ENCODE measurements at places on chromosomes 3 and 15.

DNA sequence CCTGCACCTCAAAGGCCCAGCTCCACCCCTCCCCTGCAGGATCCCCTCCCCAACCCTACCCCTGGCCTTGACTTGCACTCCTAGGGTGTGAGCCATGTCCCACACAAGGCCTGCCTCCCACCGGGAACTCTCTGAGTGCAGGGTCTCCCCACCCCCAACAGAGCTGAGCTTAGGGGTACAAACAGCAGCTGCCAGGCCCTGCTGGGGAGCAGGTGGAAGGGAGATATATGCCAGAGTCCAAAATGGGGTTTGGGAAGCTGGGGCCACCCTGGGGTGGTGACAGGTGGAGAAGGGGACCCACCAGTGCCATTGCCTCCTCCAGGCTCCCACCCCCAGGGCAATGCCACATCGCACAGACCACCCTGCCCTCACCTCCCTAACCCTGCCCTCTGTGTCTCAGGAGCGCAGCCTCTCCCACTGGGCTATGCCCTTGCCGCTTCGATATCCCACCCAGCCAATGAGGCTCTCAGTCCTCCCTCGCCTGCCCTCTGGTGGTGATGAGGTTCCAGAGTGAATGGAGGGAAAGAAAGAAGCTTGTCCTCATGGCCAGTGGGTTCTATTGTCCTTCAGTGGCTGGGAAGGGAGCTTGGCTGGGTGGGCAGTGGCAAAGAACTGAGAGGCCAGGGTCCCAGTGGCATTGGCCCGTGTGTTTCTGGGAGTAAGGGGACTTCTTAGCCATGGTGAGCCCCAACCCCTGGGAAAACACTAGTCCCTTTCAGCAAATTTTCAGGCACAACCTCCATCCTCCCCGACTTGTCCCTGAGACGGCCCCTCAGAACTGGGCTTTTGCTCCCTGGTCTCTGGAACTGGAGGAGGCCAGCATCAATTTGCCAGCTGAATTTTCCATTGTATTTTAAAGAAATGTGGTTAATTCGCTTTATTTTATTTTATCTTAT is 46.8 kb downstream of the CYP11A1 start:
- DNase-seq, result no peak

- no peak for DNase-seq
Observed at GRCh38 chr15:33473714-33474113, 162.9 kb downstream of the RYR3 start.

DNA sequence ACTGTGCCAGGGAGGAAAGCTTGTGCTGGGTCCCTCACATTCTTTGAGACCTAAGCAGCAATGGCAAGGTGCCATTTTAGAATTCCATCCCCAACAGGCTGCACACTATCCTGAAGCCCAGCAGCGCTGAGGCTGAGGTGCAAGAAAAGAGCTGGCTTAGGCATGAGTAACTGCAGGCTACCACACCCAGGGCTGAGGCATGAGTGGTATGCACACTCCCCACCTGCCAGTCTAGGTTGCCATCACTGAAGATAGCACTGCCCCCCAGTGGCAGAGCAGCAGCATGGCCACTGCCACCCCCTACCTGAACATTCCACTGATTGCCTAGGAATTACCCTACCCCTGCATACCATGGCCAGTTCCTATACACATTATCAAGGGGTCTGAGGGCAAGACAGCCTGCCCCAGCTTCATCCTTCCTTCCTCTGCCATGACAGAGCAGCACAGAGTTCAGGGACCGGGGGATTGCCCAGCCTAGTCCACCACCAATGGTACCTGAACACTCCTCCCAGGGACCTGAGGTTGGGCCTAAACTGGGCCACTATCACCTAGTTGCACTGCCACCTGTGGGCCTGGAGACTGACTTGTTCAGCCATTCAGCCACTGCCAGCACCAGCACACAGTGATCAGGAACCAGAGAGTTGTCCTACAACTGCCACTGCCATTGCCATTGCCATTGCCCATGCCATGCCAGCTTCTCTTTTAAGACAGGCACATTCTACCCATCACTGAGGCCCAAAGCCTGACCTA is 129.8 kb downstream of the SATB1 start:
- DNase-seq, result no peak

- no peak for DNase-seq
Observed at GRCh38 chr3:24367664-24368264, 126.9 kb downstream of the THRB start.

- DNase-seq, result no peak
Observed at GRCh38 chr3:184491867-184492615, 69.5 kb upstream of the EPHB3 start.

- no peak for DNase-seq
Observed at GRCh38 chr3:114376516-114377185, 82.8 kb downstream of the TIGIT start.

DNA sequence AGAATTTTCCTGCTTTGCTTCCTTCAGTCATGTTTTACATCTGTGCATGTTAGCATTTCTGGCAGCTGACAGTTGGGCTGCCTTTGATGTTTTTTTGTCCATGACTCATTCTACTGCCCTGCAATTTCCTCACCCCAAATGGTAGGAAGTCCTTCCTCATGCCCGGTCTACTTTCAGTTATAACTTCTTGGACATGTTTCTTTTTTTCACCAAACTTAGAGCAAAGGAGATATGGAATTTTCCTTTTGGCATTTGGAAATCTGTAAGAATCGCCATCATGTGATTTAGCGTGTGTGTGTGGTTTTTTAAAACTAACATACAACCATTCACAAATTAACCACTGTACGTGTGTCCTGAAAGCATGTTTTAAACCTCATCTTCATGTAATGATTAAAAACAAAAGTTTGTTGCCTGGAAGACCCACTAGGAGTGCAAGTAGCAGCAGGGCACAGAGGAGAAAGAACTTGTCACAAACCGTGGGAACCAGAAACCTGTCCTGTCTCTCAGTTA is 430.7 kb upstream of the CFAP20DC start:
- no peak for DNase-seq

DNA sequence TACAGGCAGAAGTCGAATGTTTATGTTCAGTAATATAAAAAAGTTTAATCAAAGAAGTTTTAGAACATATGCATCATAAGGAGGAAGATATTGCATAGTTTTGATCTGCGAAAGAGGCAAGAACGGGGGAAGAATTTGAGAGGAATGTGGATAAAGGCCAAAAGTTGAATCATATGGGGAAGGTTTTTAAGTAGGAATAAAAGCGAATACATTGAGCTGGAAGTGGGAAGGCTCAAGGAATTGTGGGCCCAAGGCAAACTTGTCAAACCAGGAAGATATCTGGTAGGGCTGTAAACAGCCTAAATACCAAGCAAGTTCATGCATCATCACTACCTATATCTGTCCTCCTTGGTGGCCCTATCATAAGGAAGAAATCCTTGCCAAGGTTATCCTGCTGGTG is 186.9 kb downstream of the MAGI1 start:
- DNase-seq, result no peak

DNA sequence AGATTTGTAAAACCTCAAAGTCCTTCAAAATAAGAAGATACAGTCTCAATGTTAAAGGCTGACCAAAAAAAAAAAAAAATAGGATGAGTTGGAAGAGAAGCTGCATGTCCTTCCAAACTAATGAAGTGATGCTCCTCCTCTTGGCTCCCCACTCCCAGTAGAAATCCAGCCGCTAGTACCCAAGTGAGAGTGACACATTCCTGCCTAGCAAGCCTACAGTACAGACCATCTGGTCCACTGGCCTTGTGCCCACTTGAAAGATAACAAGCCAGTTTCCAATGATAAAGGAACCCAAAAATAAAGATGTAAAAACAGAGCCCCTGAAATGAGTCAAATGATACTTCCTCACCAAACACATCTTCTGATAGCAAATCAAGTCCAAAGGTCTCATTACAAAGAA is 258.7 kb upstream of the NSMCE3 start:
- no peak for DNase-seq

DNA sequence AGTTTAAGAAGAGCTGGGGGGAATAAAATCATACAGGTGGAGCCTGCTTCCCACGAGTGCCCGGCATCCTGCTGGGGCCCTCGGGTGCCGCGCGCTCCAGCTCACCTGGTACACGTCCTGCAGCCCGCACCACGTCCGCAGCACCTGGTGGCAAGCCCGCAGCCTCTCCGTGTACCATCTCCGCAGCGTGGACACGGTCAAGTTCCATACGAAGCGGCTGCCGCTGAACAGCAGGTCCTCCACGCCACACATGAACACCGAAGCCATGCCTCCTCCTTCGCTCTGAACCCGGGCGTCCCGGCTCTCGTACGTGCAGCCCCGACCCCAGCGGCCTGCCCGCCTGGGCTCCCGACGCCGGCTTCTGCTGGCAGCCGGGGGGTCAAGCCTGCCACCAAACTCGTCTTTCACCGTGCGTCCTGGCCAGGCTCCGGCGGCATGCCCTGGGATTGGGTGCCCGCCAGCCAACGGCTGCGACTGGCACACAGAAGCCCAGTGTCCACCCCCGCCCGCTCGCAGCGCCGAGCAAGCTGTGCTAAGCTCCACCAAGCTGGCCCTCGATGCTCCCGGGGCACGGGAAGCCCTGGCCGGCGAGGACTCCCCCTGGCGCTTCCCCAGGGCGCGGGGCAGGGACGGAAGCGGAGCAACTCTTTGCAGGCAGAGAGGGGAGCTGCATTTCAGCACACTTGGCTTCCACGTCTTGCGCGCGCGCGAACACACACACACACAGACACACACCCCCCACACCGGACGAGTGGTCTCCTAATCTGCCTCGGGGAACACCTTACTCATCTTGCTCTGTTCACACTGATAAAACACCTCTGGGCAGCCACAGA is at the start of gene FRMD4B:
TSS of gene FRMD4B (minus strand) at position 366 of the 833 bp plus-strand sequence. CDS start at position 267, 99 bp downstream.
- no peak for DNase-seq

All from stimulated activated CD8-positive, alpha-beta memory T cell treated with anti-CD3 and anti-CD28 coated beads, Interleukin-7, amount 100 ng/mL, for 1 hour (primary cell).